ENCODE measurements at places on chromosomes 7 and 10. TPM values are rescaled to one million over a fixed set of nuclear protein-coding genes. Genes with fewer than 3 reads are reported as not detected.

DNA sequence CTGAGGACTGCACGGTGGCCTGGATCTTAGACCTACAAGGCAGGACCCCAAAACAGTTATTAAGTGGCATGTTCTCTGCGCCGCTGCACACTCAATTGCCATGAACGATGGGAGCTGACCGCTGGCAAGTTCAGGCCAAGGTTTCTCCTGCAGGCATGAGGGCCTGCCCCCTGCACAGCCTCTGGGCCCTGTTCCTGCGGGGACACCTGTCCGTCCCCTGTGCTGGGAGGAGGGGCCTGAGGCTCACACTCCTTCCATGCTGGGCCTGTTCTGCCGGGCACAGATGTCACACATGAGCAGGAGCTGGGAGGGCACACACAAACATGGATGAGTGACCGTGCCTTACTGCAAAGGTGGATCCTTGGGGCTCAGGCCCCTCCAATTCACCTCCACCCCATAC, 90.0 kb downstream of the PTPRN2 start:
- no peak for ATAC-seq

DNA sequence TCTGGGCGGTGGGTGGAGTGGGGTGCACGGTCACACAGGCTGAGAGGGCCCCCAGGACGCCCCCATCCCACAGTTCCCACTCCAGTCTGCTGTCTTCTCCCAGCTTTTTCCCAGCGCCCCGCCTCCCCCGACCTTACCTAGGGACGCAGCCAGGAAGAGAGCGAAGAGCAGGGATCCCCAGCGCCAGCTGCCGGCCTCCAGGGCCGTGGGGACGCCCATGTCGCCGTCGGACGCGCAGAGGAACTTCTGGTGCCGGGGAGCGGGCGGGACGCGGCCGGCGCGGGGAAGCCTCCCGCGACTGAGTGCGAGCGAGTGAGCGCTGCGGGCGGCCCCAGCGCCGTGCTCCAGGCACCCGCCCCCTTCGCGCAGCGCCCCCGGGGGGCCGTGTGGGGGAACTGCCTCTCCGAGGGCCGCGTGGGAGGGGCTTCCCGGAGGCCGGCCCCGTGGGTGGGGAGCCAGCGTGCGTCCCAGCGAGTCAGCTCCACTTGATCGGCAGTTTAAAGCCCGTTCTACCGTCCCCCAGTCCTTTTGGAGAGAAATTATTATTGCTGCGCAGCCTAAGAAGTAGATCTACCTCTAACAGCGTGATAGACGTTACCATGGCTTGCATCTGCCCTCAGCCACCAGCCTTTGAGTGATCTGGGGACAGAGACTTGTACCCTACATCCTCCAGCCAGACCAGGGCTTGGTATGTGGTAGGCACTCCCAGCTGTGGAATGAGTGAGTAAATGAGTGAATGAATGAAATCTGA, at the start of gene VSIR:
Gene VSIR (minus strand): TSS at position 300 of the 751 bp plus-strand sequence. CDS start 81 bp downstream, at position 219.
- peak; percentile 58 for ATAC-seq

PIP gene
- total RNA-seq, result not detected

- ATAC-seq, result no peak
Observed at GRCh38 chr10:72170733-72171132, 45.1 kb upstream of the ANAPC16 start.

- ATAC-seq, result no peak
Observed at GRCh38 chr10:117860823-117861222, 185.9 kb downstream of the RAB11FIP2 start.

All from activated T-helper 17 cell treated with anti-CD3 and anti-CD28 coated beads, Interleukin-2, amount 50 U/mL, for 72 hours (primary cell).